ENCODE measurements at places on chromosomes 3 and 15.
A peak's percentile ranks its signal among the peaks of the same experiment; 100 is the strongest.

- no peak for DNase-seq
These were observed 10.9 kb downstream of the TLNRD1 start for GRCh38 chr15:81011593-81011992.

DNA sequence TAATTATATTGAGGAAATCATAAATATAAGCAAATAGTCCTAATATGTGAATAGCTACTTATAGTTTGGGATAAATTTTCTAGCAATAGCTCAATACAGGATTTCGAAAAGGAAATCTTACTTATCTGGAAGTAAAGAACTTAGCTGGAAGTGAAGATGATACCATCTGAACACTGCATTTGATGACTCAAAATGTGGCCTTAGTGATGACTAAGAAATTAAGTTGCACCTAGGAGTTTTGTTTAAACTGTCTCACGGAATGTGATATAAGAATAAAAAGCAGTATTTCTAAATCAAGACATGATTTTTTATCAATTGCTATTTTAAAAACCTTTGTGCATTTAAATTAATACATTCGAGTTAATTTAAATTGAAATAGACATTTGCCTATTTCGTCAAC, 91.2 kb downstream of the EOMES start:
- no peak for DNase-seq

DNA sequence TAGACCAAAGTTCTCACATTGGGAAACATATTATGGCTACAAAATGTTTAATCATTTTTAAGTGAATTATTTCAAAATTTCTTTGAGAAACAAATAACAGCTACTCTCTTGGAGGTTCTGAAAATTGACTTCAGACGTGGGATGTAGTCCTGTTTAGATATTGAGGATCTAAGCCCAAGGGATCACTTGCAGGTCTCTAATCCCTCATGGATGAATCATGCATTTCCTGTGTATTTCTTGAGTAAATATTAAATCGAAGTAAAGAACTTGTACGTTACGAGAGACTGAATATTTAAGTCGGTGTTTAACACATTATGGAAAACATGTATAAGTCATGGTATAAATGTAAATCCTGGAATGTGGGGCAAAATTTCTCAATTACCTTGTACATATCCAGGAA, 119.8 kb downstream of the EPHA3 start:
- DNase-seq: no peak

GRCh38 chr3:174441588-174442301, 417.4 kb upstream of the NAALADL2 start:
- DNase-seq: no peak

- DNase-seq: no peak
These were observed 4.3 kb downstream of the SELENOT start for GRCh38 chr3:150607267-150608065.

- no peak for DNase-seq
These were observed 5.9 kb upstream of the SYNM start for GRCh38 chr15:99098991-99099390.

DNA sequence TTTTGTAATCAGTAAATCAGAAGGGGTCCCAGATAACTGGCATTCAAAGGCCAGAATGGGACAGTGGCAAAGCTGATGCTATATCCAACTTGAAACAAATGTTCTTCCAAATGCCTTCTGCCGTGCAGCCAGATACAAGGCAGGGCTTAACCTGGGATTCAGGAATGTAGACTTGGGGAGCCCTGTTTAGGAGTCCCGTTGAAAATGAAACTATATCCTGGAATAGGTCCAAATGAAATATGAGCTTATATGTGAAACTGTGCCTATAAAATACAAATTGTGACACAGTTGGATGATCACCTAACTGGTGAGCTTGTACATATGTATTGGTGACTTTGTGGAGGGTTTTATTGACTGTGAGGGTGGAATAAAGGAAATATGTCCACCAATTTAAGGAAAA, 28.7 kb downstream of the FRMD4B start:
- no peak for DNase-seq

DNA sequence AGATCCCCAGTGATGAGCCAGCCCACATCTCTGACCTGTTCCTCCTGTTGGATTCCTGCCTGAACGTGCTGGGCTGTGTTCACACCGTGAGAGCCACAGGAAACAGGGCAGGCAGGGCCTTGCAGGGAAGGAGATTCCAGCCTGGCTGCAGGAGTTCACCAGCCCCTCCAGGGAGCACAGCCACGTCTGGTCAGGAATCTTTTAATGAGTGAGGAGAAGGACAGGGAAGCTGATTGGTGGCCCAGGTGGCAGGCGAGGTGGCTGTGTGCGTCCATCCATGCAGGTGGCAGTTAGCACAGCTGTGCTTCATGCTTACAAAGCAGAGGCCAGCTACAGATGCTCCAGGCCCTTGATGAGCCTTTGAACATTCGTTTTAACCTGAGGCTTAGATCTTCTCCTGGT, 10.5 kb downstream of the LRRK1 start:
- no peak for DNase-seq

GRCh38 chr3:74920721-74921350, 306.4 kb upstream of the CNTN3 start:
- DNase-seq: no peak

DNA sequence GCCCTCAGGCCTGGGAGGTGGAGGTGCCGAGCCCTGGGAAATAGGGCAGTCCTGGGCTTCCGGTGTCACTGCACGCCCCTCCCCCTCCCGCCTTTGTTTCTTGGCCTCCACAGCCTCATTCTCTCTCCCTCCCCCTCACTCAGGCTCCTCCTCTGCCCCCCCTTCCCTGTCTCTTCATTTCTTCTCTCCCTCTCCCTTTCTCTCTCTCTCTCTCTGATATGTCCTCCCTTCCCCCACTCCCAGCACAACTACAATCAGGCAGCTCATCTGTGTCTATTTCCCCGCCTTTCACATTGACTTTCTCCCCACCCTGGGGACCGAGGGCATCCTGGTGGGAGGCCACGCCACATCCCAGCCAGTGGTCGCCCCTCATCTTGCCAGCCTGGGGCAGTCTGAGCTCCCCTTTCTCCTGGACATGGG, 40.2 kb downstream of the IDH2 start:
- DNase-seq: peak; percentile 28

DNA sequence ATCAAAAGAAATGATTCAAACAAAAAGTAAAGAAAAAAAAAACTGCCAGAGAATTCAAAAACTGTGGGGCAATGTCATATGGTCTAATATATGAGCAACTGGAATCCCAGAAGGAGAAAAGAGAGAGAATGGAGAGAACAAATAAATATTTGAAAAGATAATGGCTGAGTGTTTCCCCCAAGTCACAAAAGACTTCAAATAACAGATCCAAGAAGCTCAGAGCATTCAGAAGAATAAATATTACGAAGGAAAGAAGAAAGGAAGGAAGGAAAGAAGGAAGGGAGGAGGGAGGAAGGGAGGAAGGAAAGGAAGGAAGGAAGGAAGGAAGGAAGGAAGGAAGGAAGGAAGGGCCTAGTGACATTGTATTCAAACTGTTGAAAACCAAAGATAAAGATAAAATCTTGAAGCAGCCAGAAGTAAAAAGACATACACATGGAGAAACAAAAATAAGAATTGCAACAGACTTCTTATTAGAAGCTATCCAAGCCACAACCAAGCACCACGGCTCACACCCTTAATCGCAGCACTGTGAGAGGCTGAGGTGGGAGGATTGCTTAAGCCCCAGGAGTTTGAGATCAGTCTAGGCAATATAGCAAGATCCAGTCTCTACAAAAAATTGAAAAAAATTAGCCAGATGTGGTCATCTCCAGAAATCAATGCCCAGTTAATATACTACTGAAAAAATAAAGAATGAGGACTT, 118.9 kb upstream of the IGSF10 start:
- no peak for DNase-seq

DNA sequence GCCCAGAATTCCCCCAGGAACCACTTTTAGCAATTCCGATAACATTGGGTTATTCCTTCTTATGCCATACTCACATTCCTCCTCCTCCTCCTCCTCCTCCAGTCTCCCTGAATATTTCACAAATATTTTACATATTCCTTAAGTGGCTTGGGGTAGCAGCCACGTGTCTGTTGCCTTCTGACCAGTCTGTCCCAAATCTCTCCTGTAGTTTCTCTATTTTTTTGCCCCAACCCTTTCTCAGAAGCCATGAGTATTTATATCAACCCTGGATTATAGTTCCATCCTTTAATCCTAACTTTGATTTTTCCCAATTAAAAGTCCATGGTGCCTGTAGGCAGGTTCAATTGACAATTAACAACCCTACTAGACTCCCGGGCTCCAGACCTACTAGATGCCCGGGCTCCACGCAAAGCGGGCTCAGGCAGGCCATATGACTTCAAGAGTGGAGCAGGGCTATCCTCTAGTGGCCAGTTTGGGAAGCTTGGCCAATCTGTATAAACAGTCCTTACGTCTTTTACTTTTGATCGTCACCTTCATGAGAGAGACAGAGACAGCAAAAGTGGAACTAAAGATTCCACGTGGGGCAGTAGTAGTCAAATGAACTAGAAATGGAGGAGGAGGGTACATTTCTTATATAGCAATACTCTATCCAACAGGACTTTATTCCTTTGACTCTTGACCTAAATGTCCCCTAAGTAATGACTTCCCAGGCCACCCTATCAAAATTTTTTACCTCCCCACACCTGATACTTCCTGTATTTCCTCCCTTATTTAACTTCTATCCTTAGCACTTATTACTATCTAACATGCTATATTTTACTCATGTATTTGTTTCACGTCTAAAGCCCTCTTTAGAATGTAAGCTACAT, 69.7 kb downstream of the USF3 start:
- no peak for DNase-seq

GRCh38 chr15:78895471-78895870, 22.8 kb downstream of the MORF4L1 start:
- DNase-seq: no peak

- no peak for DNase-seq
These were observed 20.9 kb downstream of the TP63 start for GRCh38 chr3:189652042-189652441.

DNA sequence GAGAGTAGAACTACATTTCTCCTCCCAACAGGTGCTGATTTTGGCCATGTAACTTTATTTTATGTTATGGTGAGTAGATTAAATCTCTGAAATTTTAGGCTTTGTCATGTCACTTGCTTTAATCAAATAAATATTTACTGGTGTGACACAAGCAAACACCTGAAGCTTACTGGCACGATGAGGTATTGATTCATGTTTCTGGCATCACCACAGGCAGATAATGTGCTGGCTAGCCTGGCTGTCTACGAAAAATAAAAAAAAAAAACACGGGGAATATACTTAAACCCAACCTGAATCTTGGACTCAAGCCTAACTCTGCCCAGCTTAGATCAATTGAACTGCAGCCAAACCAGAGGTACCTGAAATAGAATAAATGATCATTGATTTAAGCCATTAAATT, 65.6 kb upstream of the CADM2 start:
- no peak for DNase-seq

- DNase-seq: no peak
These were observed 116.8 kb downstream of the EPHB1 start for GRCh38 chr3:134911586-134912548.

DNA sequence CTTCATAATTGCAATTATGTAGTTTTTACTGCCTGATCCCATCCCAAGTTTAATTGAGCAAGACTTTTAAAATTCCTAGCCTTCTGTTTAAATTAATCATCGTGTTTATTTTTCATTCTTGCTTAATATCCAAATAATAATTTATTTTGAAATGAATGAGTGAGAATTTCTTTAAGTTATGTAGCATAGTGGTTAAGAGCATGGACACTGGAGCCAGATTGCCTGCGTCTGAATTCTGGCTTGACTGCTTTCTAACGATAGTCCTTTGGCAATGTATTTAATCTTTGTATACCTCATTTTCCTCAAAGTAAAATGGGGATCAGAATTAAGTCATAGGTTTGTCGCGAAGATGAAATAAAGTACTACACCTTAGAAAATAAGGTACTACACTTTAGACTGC, 71.4 kb downstream of the LRRC49 start:
- DNase-seq: no peak

DNA sequence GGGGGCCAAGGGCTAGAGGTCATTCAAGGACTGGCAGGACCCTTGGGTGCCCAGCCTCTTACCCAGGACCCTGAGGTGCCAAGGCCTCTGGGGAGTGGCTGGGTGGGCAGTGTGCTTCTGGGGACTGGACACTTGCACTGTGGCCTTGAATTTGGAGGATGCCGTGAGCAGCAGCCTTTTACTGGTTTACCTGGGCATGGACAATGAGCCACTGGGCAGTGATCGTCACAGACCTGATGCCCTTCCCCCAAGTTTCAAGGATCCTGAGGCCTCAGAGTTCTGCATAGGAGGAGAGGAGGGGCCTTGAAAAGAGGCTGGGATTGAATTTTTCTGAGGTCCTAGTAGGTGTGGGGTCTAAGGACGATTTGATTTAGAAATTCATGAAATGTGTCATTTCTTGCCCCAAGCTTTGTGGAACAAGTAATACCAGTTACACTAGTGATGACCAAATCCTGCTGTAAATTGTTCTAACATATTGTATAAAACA, 146.1 kb upstream of the TPM1 start:
- no peak for DNase-seq

- DNase-seq: no peak
These were observed 368.1 kb upstream of the SEMA6D start for GRCh38 chr15:47349179-47349578.

GRCh38 chr3:67531181-67532101, 123.0 kb downstream of the SUCLG2 start:
- DNase-seq: no peak

- DNase-seq: no peak
These were observed 319.3 kb upstream of the CFAP20DC start for GRCh38 chr3:59368900-59369675.

DNA sequence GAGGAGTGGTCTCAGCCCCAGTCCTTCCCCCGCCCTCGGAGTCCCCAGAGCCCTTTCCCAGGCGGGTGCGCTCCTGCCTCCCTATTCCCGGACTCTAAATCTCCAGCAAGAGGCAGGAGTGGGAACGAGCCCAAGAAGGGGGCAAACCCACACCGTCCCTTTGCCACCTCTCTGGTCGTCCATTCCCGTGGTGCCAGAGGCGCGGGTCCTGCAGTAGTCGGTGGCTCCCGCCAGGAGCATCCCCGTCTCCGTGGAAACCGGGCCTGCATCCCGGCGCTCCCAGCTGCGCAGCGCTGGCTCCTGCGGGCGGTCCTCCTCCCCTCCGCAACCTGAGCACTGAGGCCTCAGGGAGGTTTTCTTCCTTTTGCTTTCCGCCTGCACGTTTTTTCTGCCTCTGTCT, 44.8 kb downstream of the LHFPL4 start:
- DNase-seq: no peak

DNA sequence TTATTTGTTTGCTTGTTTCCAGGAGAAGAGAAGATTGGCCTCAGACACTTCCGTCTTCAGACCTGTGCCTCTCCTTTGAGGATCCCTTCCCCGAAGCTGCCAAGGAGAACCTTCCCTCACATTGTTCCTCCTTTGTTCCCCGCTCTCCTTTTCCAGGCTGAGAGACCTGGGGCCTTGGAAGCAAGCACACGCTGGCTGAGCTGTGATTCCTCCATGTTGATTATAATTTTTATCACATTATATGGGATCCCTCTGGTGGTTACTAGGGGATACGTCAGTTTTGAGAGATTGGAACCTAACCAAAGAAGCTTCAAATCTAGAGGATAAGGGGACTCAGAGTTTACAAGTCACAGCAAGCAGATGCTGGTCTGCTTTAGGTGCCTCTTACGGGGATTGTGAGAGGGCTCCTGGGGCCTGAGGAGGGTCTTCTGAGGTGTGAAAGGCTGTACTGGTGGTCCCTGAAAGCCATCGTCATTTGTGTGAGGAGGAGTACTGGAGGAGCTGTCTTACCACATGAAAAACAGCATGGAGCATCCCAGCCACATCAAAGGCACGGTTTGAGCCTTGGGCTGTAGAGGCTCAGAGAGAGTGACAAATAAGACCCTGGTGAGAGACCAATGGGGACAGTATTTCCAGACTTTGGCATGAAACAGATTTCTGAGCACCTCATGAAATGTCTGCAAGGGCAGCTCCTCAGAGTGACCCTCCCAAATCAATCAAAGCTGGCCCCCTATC, 760.1 kb upstream of the CFAP20DC start:
- DNase-seq: no peak

- DNase-seq: no peak
These were observed 116.3 kb downstream of the PDZRN3 start for GRCh38 chr3:73508330-73508954.
